Stimulated activated CD4-positive, alpha-beta T cell treated with anti-CD3 and anti-CD28 coated beads, Interleukin-12 subunit alpha, Interleukin-12 subunit beta, amount 100 ng/mL, for 4 hours (primary cell): ENCODE measurements at places on chromosomes 7 and 10.

DNA sequence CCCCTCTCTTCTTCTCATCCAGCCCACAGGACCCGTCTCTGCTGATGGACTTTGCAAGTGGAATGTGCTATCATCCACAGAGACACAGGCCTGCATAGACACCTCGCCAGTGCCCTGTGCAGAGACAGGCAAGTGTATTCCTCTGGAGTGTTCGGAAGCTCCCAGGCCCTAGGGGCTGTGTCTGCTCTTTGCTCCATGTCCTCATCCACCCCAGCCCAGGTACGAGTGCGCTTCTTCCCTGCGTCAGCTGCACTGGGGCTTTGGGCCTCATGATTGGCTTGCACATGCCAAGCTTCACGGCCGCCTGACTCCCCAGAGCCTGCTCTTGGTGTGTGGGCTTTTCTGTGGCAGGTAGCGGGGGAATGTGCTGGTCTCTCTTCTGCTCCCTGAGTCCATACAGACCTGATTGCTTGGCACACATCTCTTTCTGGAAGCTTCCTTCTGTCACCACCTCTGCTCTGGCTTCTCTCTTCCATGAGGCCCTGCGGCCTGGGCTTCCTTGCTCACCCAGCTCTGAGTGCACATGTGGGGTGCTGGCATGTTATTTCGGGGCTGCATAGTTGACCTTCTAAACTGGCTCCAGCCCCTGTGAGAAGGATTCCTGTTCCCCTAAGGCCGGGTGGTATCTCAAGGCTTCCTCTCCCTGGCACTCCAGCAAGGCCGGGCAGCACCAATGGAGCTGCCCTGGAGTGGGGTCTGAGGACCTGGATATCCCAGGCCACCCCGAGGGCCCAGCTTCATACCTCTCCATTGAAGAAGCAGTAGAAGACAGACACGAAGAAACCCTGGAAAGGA lies 27.8 kb downstream of the CRHR2 start:
- DNase-seq, result no peak

GRCh38 chr10:70566515-70567290 lies 35.8 kb downstream of the PRF1 start:
- DNase-seq, result no peak

GRCh38 chr10:49299816-49300139 lies 808 bp downstream of the C10orf71 start:
- DNase-seq, result no peak

- DNase-seq, result no peak
Observed at GRCh38 chr10:26962835-26963234, 102.1 kb upstream of the ABI1 start.

- no peak for DNase-seq
Observed at GRCh38 chr10:14995964-14996565, 36.9 kb downstream of the MEIG1 start.

DNA sequence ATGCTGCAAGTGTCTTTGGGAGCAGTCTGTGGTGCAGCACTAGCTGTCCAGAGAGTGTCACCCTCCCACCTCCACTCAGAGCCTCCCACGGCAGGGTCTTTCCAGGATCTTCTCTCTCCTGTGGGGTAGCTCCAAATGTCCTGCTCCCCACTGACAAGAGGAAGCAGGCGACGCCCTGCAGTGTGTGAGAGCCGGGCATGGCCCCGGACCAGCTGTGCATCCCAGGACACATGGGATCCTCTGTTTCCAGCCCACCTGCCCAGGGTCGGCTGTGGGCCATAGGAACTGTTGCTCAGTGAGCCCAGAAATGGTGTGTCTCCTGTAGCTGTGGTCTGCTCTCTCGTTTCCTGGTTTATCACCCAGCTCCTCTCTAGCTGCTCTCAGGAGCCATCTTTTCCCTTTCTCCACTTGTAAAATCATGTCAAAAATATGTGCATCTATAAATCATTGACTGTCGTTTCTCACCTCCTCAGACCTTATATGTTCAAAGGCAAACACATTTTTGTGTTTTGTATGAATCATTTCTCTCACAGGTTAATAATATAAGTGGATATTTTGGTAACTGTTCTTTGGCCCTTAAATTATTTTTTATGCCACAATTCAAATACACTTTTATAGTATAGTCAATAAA lies 74.9 kb downstream of the VWC2 start:
- no peak for DNase-seq

- DNase-seq, result no peak
Observed at GRCh38 chr7:106644999-106645398, 16.0 kb downstream of the CCDC71L start.

- no peak for DNase-seq
Observed at GRCh38 chr10:115772606-115773005, 500.4 kb downstream of the GFRA1 start.

DNA sequence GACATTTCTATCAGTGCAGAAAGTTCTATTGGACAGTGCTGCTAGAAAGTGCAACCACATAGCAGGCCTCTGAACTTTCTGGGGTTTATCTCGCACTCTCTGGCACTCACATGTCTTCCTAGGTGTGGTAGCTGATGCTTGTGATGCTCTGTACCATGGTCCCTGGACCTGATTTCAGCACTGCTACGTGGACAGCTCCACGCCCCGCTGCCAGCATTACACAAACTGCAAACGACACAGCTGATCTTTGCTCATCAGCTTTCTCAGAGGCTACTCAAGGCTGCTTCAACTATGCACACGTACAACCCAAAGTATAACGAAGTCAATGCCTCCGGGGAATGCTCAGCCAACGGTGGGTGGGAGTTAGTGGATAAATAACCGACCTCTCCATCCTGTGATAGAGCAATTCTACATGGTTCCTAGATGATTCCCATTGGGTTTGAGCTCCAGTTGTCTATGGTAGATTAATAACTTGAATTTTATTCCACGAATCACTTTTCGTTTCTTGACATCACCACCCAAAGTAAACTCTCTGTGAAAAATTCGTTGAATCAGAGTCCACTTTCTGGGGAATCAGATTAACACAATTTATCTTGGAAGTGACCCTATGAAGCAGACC lies 302.5 kb downstream of the ACTR3B start:
- DNase-seq, result no peak

GRCh38 chr7:42099066-42099465 lies 137.9 kb downstream of the GLI3 start:
- DNase-seq, result no peak
